ENCODE measurements at places on chromosomes 5 and 9.
A peak's percentile ranks its signal among the peaks of the same experiment; 100 is the strongest.

DNA sequence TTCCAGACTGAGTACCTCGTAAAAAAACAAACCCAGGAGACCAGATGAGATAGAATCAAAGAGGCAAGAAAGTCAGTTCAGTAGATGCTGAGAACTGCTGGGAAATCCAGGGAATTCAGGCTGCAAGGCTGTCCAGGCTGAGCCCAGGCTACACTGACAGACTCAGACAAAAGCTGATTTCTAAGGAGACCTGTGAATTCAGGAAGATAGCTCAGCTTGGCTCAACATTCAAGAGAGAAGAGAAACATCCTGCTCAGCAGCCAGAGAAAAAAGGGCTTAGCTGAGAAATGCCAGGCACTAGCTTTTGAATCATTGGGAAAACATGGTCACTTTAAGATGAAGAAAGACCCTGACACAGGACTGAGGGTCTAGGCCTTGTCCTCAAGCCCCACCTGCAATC lies 118.2 kb upstream of the SLC44A1 start:
- no peak for DNase-seq

DNA sequence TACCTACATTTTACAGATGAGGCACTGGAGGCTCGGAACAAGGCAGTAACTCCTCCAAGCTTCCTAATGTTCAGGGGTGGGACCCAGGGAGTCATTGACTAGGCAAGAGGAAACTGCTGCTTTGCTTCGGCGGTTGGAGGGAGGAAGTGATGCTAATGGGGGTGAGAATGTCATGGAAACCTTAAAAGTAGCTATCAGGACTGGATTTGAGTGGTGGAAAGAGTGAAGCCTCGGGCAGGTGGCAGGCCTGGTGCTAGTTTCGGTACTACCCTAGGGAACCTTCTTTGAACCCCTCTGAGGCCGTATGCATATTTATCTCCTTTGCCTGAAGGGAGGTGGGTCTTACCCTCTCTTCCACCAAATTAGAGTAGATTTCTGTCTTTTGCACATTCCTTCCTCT lies 1.6 kb downstream of the BSPRY start:
- DNase-seq: no peak

- no peak for DNase-seq
Measured at GRCh38 chr5:28403846-28404245, 1365.5 kb upstream of the CDH9 start.

DNA sequence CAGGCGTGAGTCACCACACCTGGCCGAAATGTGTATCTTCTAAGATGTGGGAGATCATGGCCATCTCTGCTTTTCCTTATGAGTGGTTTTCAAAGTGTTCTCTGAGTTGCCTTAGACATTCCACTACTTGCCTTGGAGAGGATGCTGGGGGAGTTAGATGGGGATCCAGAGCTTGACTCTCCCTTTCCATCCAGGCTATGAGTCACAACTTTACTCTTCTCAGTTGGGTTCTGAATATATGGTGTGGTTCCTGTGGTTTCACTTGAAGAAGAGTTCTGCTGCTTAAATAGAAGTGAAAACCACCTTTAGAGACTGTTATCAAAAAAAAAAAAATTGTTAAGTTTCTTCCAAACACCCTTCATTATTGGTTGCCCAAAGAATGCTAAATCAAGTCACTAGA lies 217.6 kb downstream of the ZNF608 start:
- DNase-seq: no peak

GRCh38 chr9:24381205-24381604 lies 164.5 kb downstream of the IZUMO3 start:
- no peak for DNase-seq

DNA sequence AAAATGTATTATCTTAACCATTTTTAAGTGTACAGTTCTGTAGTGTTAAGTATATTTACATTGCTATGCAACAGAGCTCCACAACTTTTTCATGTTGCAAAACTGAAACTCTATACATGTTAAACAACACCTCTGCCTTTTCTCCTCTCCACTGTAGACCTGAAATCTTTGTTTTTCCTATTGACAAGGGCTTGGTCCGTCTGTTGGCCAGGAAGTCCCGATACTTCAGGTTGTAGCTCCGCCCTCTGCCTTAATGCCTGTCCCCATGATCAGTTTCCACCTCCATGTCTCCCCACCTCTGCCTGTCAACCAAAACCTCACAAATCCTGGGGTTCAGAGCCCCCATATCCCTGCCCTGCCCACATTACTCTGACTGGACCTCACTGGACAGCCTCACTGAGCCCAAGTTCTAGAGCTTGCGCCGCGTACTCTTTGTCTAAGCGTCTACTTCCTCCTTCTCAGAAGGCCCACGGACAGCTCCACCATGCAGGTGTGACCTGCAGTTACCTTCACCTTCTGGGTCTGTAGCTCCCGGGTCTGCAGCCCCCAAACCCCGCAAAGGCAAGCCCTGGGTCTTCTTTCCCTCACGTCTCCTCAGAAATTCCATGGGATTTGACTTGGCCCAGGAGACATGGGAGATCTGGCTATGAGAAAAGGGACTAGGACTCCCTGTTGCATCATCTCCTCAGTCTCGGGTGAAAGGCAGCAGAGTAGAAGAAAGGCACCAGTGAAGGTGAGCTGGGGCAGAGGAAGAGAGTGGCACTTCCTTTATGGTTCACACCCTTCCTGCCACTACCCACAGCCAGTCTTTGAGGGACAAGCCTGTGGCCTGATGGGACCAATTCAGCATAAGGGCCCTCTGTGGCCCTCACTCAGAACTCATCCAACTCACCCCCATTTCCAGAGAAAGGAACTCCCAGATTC lies 8.0 kb downstream of the GLIPR2 start:
- DNase-seq: no peak

DNA sequence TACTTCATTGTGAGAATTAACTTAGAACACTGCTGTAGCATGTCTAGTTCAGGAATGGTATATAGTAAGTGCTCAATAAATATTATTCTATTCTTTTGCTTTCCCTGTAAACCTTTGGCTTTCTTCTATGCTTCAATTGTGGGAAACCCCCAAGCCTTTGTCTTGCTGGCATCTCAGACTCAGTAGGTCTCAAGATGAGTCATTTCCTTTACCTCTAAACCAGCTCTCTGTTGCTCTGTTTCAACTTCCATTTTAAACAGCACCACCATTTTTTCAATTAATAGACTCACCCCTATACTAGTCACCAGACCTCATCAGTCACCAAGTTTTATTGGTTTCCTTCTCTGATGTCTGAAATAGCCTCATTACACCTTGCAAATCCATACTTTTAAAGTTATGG lies 43.5 kb downstream of the DMAC1 start:
- no peak for DNase-seq

GRCh38 chr9:99762470-99762869 lies 59.2 kb upstream of the NR4A3 start:
- DNase-seq: no peak

DNA sequence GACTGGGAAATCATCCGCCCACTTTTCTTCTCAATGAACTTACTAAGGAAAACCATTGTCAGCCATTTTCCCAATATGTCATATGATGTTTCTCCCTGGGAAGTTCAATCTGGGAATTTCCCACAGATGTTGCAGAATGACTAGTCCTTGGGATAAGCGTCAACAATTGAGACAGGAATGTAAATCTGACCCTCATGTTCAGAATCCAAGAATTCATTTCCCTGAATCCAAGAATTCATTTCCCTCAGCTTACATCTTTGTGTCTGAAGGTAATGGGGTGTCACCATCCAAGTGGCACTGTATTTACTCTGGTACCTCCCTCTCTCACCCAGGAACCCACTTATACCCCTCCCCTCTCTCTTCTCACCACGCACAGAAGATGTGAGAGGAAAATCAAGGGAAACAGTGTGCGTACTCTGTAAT lies 7.4 kb downstream of the KLF9 start:
- DNase-seq: no peak

- DNase-seq: no peak
Measured at GRCh38 chr5:178602752-178603151, 12.6 kb upstream of the COL23A1 start.

DNA sequence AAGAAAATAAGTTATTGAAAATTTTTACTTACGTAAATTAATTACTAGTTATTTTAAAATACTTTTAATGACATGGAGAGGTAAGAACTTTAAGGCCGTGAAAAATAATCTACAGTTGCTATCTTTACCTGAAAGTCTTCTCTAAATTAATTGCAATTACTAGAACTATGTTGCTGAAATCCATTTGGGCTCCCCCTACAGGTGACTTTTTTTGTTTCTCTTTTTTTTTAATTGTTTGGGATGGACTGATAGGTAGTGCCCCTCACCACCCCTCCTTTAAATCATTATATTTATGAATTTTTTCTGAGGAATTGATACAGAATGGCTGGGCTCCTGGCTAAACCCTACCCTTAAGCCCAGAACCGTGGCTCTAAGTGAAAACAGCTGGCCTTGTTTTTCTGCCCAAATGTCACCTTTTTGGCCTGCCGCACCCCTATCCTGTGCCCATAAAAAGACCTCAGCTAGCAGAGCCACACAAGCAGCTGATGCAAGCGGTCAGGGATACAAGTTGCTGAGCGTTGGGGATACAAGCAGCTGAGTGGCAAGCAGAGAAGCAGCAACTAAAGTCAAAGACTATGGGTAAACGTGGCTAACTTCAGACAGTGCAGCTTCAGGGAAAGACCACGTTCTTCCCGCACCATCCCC lies 315.2 kb upstream of the ACO1 start:
- DNase-seq: no peak

DNA sequence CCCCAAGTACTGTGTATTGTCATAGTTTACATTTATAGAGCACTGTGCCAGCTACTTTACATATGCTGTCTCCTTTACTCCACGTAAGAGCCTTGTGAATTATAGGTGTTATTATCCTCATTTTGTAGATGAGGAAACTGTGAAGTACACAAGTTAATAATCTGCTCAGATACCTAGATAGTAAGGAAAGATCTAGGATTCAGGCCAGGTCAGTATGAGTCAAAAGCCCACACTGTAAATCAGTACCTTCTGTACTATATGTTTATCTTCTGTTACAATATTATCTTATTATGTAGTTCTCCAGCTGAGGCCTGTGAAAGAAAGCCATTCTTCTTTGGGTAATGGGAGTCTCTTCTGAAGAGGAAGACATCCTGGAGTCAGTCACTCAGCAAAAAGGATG lies 72.4 kb upstream of the TLX3 start:
- no peak for DNase-seq

GRCh38 chr5:33846851-33847250 lies 44.9 kb downstream of the ADAMTS12 start:
- no peak for DNase-seq

GRCh38 chr9:91994422-91994821 lies 44.4 kb upstream of the ROR2 start:
- DNase-seq: no peak

- no peak for DNase-seq
Measured at GRCh38 chr5:84378961-84379360, 5.7 kb downstream of the EDIL3 start.

DNA sequence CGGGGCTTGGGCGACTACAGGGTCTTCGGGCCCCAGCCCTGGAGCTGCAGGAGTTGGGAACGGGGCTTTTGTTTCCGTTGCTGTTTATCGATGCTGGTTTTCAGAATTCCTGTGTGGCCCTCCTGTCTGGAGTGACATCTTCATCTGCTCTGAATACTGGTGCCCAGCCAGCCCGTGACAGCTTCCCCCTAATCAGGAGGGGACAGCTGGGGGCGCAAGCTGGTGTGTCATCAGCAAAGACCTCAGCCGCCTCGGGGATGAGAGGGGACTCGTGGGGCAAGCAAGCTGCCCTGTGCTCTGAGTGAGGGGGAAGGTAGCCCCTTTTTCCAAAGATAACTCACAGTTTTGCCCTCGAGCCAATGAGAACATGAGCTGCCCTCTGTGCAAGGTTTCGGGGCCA lies 110.7 kb downstream of the RXRA start:
- DNase-seq: no peak

GRCh38 chr5:72702881-72703434 lies 113.5 kb upstream of the TNPO1 start:
- no peak for DNase-seq

DNA sequence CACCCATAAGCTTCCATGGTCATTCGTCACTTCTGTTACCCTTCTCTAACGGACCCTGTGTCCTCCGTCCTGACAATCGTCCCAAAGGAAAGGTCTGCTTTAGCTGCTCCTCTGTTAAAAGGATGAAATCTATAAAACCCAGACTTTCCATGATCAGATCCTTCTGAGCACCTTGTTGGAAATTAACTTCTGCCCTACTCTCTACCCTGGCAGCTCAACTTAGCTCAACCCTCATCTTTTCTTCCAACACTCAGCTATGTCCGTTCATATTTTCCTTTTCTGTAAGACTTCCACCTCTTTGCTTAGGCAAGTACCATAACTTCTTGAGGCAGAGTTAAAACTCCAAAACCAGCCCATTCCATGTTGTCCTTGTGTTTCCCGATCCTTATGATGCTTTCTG lies 205.4 kb downstream of the SPATA31A6 start:
- DNase-seq: no peak

DNA sequence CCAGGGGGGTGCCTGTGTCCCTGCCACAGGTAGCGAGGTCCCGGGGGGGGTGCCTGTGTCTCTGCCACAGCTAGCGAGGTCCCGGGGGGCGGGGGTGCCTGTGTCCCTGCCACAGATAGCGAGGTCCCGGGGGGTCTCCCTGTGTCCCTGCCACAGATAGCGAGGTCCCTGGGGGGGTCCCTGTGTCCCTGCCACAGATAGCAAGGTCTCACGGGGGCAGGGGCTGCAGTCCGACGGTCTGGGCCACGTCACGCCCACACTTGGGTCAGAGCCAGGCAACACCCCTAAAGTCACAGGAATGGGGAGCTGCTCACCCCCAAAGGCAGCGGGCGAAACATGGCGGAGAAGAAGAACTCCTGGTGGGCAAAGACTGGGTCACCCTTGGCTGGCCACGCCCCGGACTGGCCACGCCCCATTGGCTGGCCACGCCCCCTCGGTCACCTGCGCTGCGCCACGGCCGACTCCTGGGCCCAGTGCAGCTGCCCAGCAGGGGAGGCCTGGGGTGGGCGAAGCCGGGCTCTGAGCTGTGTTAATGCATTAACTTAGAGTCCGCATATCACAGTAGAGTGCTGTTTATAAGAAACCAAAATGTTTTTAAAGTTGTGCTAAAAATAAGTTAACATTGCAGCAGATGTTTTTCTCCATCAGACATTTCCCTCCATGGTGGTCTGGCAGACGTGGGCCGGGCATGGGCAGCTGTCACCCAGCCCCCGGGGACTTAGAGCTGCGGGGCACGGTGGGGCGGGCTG lies 7.0 kb downstream of the NOXA1 start:
- DNase-seq: peak; percentile 34

Data from SW 1271 (cell line).